Stimulated activated CD8-positive, alpha-beta memory T cell treated with anti-CD3 and anti-CD28 coated beads, Interleukin-4, amount 100 ng/mL, for 1 hour (primary cell): ENCODE measurements at places on chromosomes 2 and 18.

- no peak for DNase-seq
Observed at GRCh38 chr2:12533337-12534005, 183.3 kb upstream of the TRIB2 start.

GRCh38 chr2:10995366-10995970, 83.7 kb downstream of the KCNF1 start:
- DNase-seq = no peak

GRCh38 chr2:119122663-119123062, 35.9 kb downstream of the C1QL2 start:
- DNase-seq = no peak

- no peak for DNase-seq
Observed at GRCh38 chr2:46194856-46195255, 102.4 kb upstream of the EPAS1 start.

GRCh38 chr18:12458771-12459170, 51.0 kb downstream of the PRELID3A start:
- no peak for DNase-seq

DNA sequence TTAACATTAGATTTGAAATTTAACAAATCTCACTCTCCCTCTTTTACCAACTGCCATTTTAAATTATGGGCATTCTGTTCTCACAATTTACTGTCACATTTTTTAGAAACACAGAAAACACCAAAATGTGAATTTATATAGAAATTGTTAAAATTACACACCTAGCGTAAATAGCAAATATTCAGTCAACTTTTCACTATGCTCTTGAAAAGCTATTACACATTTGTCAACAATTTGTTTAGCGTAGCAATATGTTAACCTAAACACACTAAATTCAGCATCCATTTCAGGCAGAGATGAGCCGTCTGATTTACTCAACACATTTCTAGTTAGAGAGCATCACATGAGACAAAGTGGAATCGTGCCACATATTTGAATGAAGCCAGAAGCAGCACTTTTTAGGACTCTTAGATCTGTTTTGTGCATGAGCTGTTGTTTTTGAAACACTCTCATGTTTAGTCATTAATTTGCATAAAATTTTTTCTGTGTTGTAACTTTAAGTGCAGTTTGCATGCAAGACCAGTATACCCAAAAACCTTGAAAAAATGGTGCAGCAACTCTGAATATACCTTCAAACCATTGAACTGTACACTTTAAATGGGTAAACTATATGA, 8.2 kb downstream of the TTC32 start:
- DNase-seq = no peak

- no peak for DNase-seq
Observed at GRCh38 chr2:68134120-68134519, 23.6 kb upstream of the PNO1 start.

DNA sequence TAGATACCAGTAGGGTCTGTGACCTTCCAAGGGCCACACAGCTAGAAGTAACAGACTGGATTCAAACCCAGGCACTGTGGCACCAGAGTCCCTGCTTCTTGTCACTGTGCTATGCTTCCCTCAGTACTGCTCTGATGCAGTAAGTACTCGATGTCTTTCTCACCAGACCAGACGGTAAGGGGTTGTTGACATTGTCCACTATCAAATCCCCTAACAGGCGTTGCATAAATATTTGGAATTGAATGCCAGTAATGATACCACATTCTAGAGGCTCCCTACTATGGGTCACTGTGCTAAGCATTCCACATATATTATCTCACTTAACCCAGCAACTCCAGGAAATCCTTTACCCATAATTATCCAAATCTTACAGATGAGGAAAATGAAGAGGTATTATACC, 223.1 kb downstream of the C1D start:
- DNase-seq = no peak

- DNase-seq = no peak
Observed at GRCh38 chr18:5744659-5745058, 150.7 kb downstream of the TMEM200C start.

- no peak for DNase-seq
Observed at GRCh38 chr2:212465456-212465855, 73.1 kb downstream of the ERBB4 start.

GRCh38 chr2:98269830-98270229, 76.4 kb upstream of the CNGA3 start:
- DNase-seq = no peak

- no peak for DNase-seq
Observed at GRCh38 chr2:163455815-163456214, 280.0 kb downstream of the FIGN start.

DNA sequence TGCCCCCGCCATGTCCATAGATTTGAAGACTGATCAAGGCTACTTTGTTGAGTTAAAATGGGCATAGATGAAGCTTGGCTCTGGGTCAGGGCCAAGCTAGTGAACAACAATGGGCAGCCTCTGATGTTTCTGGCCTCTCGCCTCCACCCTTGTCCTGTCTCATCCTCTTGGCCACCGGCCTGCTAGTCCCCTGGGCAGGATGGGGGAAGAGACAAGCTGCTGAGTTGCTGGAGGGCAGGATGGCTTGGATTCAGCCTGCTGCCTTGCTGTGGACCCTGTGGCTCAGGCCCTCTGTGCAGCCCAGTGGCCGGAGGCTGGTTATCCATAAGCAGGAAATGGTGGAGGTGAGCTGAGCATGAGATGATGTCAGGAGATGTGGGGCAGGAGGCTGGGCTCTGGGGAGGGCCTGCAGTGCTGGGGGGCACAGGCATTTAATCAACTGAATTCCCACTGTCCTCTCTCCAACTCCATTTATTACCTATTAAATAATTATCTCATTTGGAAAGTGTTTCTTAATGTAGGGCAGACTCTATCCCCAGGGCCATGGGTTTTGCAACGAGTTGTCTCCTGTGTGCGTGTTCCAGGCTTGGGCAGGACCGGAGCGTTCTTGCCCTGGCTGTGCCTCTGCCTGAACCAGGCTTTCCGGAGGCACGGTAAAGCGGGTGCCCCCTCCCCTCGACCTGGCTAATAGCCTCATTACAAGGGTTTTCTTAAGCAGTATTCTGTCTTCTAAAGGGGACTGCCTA, 122.9 kb downstream of the GLI2 start:
- no peak for DNase-seq

- DNase-seq = no peak
Observed at GRCh38 chr18:45567123-45567522, 48.2 kb upstream of the SLC14A2 start.

- no peak for DNase-seq
Observed at GRCh38 chr2:4246364-4247131, 543.2 kb downstream of the DCDC2C start.

DNA sequence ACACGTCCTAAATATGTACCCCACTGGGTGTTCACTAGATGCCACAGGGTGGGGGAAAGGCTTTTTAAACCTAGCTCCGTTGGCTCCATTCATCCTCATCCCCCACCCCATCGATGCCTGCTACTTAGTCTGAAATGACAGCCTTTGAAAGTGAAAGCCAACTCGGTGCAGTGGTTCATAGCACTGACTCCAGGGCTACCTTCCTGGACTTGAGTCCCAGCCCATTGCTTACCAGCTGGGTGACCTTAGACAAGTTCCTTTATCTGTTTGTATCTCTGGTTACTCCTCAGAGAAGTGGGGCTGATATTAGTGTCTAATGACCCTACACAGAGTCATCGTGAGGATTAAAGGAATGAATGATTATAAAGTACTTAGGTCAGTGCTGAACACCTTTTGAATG, 24.4 kb downstream of the EHD3 start:
- DNase-seq = no peak

- DNase-seq = no peak
Observed at GRCh38 chr2:210551001-210551400, 5.4 kb upstream of the CPS1 start.

GRCh38 chr2:173192071-173192470, 116.4 kb downstream of the MAP3K20 start:
- DNase-seq = no peak

GRCh38 chr2:24915796-24916195, 4.2 kb downstream of the ADCY3 start:
- no peak for DNase-seq

GRCh38 chr2:31322371-31322770, 88.4 kb downstream of the EHD3 start:
- DNase-seq = no peak

GRCh38 chr2:88885679-88886416, 194.4 kb downstream of the RPIA start:
- no peak for DNase-seq

DNA sequence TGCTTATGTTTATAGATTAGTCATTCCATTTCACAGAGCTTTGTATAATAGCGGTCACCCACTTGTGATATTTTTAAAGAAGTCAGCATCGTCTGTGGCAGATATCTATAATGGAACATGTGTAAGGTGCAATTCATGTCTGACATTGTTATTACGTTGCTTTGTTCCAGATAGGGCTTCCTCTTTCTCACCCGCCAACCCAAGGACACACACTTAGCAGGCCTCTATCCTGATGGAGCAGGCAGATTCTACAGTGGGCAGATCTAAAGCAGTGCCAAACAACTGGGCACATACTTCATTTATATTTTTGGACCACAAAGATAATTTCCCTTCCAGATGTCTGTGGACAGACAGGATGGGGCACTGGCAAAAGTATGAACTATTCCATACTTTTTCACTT, 573.1 kb downstream of the TDRD15 start:
- no peak for DNase-seq

- DNase-seq = no peak
Observed at GRCh38 chr2:136766073-136766404, 694 bp downstream of the THSD7B start.

DNA sequence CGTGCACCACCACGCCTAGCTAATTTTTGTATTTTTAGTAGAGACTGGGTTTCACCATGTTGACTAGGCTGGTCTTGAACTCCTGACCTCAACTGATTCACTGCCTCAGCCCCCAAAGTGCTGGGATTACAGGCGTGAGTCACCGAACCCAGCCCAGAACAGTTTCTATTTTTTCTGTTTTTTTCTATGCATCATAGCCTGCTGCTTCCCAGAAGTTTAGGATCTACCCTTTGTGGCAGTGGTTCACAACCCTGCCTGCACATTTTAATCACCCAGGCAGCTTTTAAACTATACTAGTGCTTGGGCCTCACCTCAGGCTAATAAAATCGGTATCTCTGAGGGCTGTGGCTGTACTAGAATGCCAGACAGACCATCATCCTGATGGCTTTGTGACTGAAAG, 39.7 kb upstream of the SOCS6 start:
- no peak for DNase-seq

DNA sequence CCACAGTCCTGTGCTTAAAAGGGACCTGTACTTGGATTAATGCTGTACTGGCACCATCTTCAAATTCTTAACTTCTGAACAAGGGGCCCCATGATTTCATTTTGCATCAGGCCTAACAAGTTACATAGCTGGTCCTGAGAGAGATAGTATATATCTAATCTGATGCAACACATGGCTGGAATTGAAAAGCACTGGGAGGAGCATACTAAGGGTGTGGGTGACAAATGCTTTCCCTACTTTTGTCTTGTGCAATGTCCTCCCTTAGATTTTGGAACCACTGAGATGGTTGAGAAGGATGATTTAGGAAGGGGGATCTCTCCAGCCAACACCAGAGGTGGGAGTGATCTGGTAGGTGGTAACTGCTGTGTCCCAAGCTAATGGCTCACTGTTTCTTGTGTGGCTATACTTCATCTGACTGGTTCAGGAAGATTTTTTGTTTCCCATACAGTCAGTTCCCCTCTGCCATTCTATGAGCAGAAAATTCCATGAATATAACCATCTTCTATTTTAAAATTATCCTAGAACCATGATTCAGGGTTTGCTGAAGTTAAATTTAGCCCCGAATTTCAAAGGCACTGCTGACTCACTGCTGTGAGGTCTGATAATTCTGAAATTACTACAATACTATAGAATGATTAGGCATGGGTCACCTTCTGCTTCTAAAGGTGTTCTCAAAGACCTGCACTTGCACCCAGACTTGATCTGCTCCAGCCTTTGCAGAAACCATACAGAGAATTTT, 108.3 kb upstream of the NCKAP5 start:
- DNase-seq = no peak

DNA sequence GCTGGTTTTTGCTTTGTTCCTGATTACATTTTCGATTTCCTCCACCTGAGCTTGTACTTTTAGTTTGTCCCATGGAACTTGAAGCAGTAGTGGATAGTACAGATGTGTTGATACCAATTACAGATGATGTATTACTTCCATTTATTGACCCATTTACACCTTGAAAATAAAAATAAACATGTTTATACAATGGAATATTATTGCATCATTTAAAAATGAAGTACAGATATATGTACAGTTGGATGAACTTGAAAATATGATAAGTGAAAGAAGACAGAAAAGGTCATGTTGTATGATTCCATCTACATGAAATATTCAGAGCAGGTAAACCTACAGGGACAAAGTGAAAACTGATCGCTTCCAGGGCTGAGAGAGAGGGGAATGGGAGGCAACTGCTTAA, 160.3 kb upstream of the WDSUB1 start:
- DNase-seq = no peak

- no peak for DNase-seq
Observed at GRCh38 chr2:72144632-72145288, 2.9 kb downstream of the CYP26B1 start.

GRCh38 chr2:63699549-63699839, 110.7 kb downstream of the MDH1 start:
- DNase-seq = no peak

- DNase-seq = no peak
Observed at GRCh38 chr18:38526922-38527321, 961.3 kb upstream of the CELF4 start.

- no peak for DNase-seq
Observed at GRCh38 chr2:80014637-80015036, 289.9 kb downstream of the LRRTM1 start.

DNA sequence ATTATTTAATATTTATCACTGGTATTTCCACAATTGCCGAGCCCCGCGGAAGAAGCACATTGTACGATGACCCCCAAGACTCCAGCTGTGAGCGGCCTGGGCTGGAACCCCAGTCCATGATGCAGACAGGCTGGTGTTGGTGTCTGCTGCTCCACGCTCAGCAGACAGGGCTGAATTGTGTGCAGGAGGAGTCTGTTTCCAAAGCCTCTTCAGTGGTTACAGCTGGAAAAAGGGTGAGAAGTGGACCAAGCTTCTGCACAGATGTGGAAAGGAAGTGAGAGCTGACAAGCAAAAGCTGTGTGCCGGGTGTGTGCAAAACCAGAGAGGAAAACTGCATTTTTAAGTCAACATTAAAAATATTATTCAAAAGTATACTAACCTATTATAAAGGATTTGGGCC, 500.4 kb downstream of the GALR1 start:
- no peak for DNase-seq

- no peak for DNase-seq
Observed at GRCh38 chr2:130916438-130916705, 79.7 kb downstream of the ARHGEF4 start.

DNA sequence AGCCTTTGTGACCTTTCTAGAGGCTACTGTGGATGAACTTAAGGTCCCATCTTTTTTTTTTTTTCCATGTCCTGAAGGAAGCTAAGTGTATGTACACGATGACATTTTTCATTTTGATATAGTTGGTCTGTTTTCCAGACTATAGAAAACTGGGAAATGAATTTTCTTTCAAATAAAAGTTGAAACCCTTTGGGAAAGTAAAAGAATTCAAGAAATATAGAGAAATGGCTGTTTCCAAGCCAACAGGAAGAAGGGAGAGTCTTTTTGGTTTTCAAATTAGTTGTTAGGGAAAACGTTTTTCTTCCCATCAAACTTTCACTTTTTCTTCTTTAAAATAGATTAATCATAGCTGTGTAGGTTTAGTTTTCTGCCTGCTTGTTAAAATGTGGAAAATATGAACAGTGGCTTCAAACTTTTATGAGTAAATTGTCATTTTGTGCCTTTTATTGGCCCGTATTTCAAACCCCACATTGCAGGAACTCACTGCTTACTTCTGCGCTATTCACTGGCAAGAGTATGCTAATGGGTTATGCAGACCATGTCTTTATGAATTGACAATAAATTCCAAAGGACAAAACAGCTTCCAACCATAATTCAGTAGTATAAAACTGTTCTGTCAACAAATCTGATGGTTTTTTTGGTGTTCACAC, 27.7 kb upstream of the LYPD1 start:
- DNase-seq = no peak
